Stimulated activated CD8-positive, alpha-beta memory T cell treated with anti-CD3 and anti-CD28 coated beads, Interleukin-15, amount 100 ng/mL, for 4 hours (primary cell): ENCODE measurements at places on chromosomes 5 and 9.
A peak's percentile ranks its signal among the peaks of the same experiment; 100 is the strongest.

DNA sequence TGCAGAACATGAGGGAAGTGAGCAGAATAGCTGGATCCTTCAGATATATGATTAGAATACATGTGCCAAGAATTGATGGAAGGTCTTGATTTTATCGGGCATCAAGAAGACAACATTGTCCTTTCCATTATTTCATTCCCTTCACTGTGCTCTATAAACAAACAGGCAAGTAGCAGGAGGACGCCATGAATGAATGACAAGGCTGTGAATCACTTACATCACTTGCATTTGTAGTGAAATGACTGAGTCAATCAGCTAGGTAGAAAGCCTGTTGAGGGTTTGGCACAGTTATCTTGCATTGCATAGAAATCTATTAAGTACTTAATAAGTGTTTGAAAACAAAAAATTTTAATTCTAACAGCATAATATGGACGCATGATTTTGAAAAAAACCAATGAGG is 548.8 kb upstream of the IZUMO3 start:
- no peak for DNase-seq

GRCh38 chr5:81785322-81785721 is 34.4 kb upstream of the SSBP2 start:
- no peak for DNase-seq

- DNase-seq: no peak
Observed at GRCh38 chr5:104412649-104413240, 850.2 kb upstream of the NUDT12 start.

GRCh38 chr9:130090915-130091314 is 37.2 kb downstream of the GPR107 start:
- DNase-seq: no peak

GRCh38 chr9:71706176-71706575 is 62.1 kb downstream of the CEMIP2 start:
- DNase-seq: no peak

DNA sequence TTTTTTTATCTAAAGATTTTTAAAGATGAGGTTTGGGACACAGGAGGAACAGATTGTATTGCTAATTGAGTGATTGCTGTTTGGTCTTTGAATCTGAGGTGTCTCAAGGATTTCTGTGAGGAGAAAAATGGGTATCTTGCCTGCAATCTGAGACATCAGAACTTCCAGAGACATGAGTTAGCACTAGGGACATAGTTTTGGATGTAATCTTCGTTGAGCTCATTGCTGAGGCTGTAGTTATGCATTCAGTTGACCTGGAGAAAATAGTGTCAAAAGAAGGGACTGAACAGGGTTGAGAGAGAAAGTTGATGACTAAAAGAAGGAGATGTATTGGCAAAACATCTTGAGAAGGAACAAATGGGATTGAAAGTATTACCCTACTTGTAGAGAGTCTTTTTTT is 24.6 kb downstream of the C9orf85 start:
- no peak for DNase-seq

DNA sequence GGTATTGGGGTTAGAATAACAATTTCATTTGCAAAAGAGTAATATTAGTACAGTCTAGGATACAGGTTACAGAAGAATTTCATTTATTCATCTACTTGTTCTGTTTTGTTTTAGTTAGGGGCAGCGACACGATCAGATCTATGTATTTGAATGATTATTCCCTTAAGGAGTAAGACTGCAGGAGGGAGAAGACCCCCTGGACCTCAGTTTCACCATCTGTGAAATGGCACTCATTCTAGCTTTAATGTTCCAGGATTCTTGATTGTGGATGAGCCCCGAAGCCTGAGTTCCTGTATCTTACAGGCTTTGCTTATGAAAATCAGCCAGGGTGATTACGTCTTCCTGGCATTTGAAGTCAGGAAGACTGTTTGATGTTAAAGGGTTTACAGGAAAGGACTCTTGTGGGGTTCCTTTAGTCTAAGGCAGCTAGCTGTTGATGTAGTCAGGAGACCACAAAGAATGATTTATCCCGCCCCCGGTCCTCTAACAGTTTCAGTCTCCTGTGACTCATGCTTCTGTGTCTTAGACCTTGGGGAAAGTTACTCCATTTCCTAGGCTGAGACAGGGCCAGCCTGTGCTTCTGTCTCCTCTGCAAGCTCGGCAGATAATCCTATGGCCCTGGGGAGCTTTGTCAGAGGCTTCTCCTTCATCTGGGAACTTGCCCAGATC is 11.5 kb downstream of the SMIM3 start:
- peak; percentile 36 for DNase-seq

DNA sequence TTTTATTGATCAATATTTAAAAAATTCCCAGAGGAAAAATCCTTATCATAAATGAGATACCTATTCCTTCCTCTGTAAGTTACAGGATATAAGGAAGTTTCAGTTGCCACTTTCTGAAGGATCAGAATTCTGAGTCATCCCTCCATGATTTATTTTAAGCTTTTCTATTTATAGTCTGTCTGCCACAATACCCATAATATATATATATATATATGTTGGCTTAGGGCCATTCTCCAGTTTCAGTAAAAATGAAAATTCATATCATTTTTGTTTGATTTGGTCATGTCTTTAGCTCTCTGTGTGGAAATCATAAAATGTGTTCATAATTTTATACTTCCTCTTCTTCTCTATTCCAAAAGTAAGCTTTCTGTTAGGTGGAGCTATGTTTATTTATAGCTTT is 215.8 kb upstream of the CYLC2 start:
- no peak for DNase-seq

DNA sequence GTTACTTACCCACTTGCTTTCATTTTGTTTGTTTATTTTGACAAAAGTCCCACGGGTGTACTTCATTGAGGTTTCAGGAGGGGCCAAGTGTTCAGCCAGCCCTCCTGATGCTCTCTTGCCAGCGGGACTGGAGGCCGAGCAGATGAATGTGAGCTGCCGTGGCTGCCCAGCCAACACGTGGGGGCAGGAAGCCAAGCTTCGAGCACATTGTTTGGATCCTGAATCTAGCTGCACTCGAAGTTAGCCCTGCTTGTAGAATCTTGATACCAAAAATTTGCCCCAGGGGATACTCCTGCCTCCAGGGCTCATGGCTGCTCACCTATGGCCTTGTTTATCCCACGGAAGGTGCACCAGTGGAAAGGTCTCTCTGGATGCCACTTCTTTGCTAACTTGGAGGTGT is 49.3 kb downstream of the RASGEF1C start:
- no peak for DNase-seq

- no peak for DNase-seq
Observed at GRCh38 chr9:108296056-108296455, 559.7 kb downstream of the ACTL7B start.

DNA sequence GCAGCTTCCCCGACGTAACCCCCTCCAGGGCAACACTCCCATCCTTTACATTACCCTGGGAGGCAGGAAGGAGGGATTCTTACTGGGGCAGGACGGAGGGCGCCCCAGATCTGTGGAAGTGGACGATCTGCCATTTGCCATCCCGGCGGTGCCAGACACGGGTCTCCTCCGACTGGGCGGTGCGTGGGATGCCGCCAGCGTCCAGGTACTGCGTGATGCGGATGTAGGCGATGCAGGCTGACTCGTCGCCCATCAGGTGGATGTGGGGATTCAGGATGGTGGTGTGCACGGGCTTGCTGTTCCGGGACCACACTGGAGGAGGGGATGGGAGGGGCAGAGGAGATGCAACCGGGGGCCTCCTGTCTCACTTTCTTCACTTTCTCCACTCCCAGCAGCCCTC is 33.0 kb downstream of the SLC6A7 start:
- DNase-seq: no peak

- no peak for DNase-seq
Observed at GRCh38 chr5:143101725-143102386, 301.6 kb downstream of the NR3C1 start.

DNA sequence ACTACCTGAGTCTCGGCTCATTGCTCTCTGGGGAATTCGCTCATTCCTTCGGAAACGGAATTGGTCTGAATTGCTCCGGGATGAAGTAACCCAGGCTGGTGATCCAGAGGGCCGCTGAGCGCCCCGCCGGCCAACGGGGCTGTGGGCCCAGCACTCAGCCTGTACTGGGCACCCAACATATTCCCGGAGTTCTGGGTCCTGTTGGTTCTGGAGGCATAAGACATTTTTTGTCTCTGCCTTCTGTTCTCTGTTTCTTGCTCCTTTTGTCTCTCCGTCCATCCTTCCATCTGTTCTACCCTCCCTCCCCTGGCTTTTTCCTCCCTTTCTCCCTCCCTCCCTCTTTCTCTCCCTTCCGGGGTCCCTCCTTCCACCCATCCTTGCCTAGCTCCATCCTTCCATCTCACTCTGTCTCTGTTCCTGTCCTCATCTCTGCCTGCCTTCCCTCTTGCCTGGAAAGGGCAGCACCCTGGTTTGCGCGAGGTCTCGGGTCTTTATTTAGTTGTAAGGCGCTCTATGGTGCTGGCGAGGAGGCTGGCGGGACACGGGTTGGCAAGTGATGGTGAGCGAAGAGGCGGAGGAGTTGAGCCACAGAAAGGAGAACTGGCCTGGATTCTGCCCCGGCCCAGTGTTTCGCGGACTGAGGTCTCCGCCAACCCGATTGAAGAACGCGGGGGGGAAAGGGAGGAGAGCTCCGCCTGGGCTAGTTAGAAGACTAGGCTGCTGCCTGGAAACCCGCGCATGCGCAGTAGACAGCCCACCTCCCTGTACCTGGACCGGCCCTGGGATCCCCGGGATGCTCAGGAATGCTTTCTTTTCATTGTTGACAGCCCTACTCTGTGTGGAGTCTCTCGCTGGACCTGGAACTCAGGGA is 1468.0 kb downstream of the FOXD4L5 start:
- peak; percentile 42 for DNase-seq

- DNase-seq: no peak
Observed at GRCh38 chr9:128505414-128505765, 871 bp downstream of the GLE1 start.

DNA sequence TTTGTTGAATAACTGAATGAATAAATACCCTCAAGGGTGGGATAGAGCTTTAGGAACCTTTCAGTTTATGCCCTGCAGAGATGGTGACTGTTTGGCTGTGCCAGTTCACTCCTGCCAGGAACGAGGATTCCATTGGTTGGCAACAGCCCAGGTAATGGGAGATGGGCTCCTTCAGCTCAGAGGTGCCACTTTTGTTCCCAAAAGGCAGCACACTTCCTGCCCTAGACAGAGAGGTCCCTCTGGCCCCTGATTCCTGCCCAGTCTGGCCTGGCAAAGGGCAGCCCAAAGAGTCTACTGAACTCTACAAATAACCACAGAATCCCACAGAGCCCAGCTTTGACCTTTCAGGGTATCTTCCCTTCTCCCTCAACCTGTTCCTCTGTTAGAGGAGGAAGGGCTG is 1.6 kb downstream of the C9orf152 start:
- DNase-seq: no peak

- no peak for DNase-seq
Observed at GRCh38 chr5:60507687-60508086, 192.3 kb downstream of the DEPDC1B start.

DNA sequence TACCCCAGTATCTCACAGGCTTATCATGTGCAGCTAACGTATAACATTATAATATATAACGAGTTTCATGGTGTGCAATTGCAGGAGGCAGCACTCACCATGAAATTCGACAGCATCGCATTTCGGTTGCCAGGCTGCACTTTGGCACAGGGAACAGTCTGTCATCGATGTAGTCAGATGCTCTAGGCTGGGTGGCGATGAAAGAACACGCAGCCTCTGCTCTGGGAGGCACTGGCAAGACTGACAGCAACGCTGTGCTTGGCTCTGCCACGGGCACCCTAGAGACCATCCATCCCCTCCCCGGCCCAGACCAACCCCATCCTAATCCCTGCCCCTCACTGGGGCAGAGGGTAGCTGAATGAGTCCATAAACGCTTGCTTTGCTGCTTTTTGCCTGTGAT is 290.8 kb downstream of the MED10 start:
- DNase-seq: no peak

- no peak for DNase-seq
Observed at GRCh38 chr5:29162297-29162696, 2031.2 kb upstream of the CDH6 start.

DNA sequence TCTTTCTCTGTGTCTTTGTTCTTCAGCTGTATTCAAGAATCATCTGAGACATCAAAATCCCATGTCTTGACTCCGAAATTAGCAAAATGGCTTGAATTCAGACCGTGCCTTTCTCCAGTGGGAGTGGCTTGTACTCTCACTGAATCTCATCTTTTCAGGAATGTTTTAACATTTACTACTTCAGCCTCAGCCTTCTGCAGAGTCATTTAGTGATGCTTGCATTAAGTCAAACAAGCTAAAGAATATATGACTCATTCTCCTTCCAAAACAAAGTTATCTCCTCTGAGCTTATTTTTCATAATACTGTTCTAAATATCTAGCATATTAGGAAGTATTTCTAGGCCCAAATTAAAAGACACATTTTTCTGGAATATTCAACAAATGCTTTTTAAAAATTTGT is 205.3 kb downstream of the CDH10 start:
- no peak for DNase-seq

GRCh38 chr5:40478766-40479165 is 200.9 kb upstream of the PTGER4 start:
- DNase-seq: no peak

GRCh38 chr9:128969491-128969890 is 22.0 kb downstream of the NUP188 start:
- DNase-seq: no peak

- DNase-seq: no peak
Observed at GRCh38 chr9:5684101-5684500, 55.2 kb downstream of the RIC1 start.

GRCh38 chr5:43631182-43631910 is 28.4 kb downstream of the NNT start:
- DNase-seq: no peak

GRCh38 chr5:109958082-109958481 is 268.4 kb downstream of the MAN2A1 start:
- no peak for DNase-seq
